ENCODE measurements at places on chromosomes 11 and 22. TPM values are rescaled to one million over a fixed set of nuclear protein-coding genes. Genes with fewer than 3 reads are reported as not detected.

SPDYC gene
- not detected for total RNA-seq

ISX gene
- total RNA-seq, result not detected

OR8A1 gene
- total RNA-seq, result not detected

LRP4 gene
- total RNA-seq, result not detected

SLC35E4 gene
- total RNA-seq, result 1.8 TPM

FOSL1 gene
- total RNA-seq, result 2.3 TPM

LRRC10B gene
- not detected for total RNA-seq

GPR83 gene
- total RNA-seq, result not detected

RGL4 gene
- total RNA-seq, result 34.0 TPM

Data from activated CD8-positive, alpha-beta T cell treated with anti-CD3 and anti-CD28 coated beads, Interleukin-2, amount 10 ng/mL, durations not matched to agents 7 days and 5 days (primary cell).